Naive thymus-derived CD4-positive, alpha-beta T cell (primary cell): ENCODE measurements at places on chromosomes 13 and 19.

- DNase-seq: no peak
These were observed 5.2 kb downstream of the MCOLN1 start for GRCh38 chr19:7527516-7528191.

- DNase-seq: no peak
These were observed 177.0 kb downstream of the ZNF536 start for GRCh38 chr19:30549151-30549550.

- DNase-seq: no peak
These were observed 15.8 kb downstream of the NDUFB7 start for GRCh38 chr19:14555918-14556661.

- no peak for DNase-seq
These were observed at the start of gene IL4I1 for GRCh38 chr19:49896863-49897621. TSS of gene IL4I1 (minus strand) at chr19:49896887. CDS start at chr19:49896160, 727 bp downstream.

GRCh38 chr13:21256891-21257290 lies 80.4 kb downstream of the MRPL57 start:
- no peak for DNase-seq

- no peak for DNase-seq
These were observed 79.7 kb upstream of the MBNL2 start for GRCh38 chr13:97142452-97142851.

GRCh38 chr13:23848019-23848418 lies 41.2 kb downstream of the MIPEP start:
- no peak for DNase-seq

- DNase-seq: no peak
These were observed 103.3 kb downstream of the SPRY2 start for GRCh38 chr13:80237646-80238045.
